Mucosa of gallbladder (tissue), 1 donor: ENCODE measurements at places on chromosomes 16 and 17. TPM values are rescaled to one million over a fixed set of nuclear protein-coding genes. Genes with fewer than 3 reads are reported as not detected.

DNA sequence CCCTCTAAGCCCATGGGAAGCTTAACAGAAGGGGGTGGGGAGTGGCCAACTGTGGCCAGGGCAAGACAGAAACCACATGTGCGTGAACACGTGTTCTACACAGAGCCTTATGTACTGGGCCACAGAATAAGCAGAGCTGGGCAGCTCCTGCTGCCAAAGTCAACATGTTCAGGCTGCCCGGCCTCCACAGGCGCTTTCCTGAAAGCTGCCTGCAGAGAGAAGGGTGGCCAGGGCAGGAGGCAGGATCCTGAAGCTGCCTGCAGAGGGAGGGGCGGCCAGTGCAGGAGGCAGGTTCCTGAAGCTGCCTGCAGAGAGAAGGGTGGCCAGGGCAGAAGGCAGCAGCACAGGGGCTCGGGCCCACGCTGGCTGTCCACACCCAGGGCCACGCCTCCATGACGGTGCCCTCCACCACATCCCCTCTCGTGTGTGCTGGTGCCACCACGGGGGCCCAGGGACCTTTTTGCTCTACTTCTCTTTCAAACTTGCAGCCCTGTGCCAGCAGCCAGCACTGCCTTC, 79.5 kb downstream of the ANKRD11 start:
- peak; percentile 89 for DNase-seq

The PROCA1 gene
- total RNA-seq, result 4.5 TPM

GRCh38 chr16:53809088-53809932, 105.4 kb downstream of the FTO start:
- no peak for DNase-seq

- DNase-seq, result no peak
These were observed 580 bp downstream of the MT1X start for GRCh38 chr16:56682703-56683397.

DNA sequence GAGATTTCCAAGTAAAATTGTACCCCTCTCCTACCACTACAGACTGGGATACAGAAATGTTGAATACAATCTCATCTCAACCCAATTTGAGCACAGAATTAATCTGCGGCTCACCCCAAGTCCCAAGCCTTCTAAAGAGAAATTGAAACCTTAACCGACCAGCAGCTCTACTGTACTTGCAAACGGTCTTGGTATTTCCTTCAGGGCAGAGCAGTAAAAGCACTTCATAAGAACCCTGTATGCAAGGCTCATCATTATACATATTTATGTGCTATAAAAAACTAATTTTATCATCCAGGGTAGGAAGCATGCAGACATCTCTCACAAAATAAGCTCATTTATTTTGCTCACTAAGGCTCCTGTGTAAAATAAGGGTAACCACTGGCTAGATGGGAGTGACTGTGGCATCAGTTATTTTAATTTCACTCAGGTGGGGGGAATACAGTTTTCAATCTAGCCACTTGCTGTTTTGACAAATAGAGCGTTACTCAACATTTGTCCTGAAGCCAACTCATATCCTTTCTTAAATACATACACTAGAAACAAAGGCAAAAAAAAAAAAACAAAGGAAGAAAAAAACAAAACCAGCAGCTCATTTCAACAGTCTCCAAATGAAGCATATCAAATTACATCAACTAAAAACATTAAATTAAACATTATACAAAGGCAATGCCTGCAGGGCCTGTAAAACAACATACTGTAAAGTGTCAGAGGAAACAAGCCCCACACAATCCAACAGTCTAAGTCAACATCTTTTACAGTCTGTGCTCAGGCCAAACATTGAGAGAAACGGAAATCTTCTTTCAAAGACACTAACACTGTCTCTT, 65.0 kb downstream of the PARN start:
- DNase-seq, result no peak

DNA sequence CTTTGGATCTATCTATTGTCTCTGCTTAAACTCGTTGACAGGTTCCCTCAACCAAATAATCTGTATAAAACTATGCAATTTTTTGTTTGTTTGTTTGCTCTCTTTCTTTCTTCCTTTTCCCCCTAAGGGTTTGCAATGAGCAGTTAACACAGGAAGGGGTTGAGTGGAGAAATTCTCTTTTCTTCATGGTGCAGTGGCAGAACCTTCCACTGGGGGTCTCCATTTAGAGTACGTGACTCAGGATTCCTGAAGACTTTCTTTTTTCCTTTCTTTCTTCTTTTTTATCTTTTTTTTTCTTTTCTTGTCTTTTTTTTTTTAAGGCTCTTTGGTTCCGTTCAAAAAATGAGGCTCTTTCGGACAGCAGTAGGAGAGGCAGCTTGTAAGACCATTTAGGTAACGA, 19.5 kb upstream of the RBFOX1 start:
- DNase-seq, result no peak

DNA sequence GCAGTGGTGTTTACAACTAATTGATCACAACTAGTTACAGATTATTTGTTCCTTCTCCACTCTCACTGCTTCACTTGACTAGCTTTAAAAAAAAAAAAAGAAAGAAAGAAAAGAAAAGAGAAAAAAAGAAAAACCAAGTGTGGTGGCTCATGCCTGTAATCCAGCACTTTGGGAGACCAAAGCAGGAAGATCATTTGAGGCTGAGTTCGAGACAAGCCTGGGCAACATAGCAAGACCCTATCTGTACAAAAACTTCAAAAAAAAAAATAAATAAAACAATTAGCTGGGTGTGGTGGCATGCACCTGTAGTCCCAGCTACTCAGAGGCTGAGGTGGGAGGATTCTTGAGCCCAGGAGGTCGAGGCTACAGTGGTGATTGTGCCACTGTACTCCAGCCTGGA, 4.2 kb downstream of the SNTB2 start:
- no peak for DNase-seq

- no peak for DNase-seq
These were observed 3.1 kb downstream of the MAF start for GRCh38 chr16:79597277-79598062.

The TMC8 gene
- total RNA-seq, result 16.2 TPM

GRCh38 chr16:8512941-8513624, 77.2 kb downstream of the TMEM114 start:
- no peak for DNase-seq

- DNase-seq, result peak; percentile 38
These were observed 13.5 kb upstream of the DHRS13 start for GRCh38 chr17:28916302-28916934.
